ENCODE measurements at places on chromosomes 7 and 10.

DNA sequence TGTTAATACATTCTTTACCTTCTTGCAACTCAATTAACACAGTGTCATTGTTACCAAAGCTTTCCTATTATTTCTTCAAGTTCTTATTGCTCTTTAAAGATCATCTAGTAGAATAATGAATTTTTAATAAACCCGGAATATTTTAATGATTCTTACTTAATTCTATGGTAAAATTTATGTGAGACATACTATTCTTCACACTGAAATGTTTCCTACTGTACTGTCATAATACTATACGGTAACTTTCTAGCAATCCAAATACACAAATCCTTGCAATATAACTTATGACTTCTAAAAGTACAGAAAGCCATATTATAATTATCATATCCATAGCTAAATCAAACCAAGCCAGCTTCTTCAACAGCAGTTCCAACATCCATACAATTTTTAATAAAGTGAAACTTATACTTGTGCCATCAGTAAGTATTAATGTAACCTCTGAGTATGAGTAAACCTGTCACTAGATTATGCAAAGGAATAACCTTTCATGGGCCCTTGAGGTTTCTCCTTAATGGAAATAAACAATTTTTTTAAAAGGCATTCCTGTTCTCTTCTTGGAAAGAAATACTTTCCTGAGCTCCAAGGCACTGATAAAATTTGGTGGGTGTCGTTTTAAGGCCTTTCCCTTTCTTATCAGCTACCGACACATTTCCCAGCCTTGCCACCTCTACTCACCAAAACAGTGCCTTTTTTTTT is 87.4 kb downstream of the IMMP2L start:
- DNase-seq, result no peak

DNA sequence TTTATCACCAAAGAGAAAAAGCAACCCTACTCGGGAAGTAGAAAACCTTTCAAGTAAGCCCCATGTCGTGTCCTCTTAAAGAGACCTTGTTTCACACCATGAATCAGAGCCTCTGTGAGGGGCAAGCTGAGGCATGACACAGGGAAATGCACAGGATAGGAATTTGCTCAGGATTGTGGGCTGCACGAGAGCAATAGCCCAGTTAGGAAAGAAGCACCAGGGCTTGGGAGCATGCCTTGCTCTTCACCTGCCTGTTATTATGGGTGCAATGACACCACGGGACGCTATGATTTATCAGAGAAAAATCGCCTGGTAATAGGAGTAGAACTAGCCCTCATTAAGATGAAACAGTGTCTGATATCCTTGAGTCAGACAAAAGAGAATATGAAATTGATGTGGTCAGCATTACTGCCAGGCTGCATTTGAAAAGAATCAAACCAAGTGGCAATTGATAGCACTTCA is 562.9 kb upstream of the NRP1 start:
- DNase-seq, result no peak

- no peak for DNase-seq
Measured at GRCh38 chr10:78222096-78222790, 188.6 kb downstream of the RPS24 start.

- no peak for DNase-seq
Measured at GRCh38 chr7:45416846-45417245, 157.3 kb upstream of the ADCY1 start.

- DNase-seq, result no peak
Measured at GRCh38 chr10:55019439-55019838, 218.4 kb upstream of the PCDH15 start.

GRCh38 chr10:110032801-110033700 is 25.3 kb downstream of the ADD3 start:
- no peak for DNase-seq
